DMS53 (cell line): ENCODE measurements at places on chromosomes 16 and 17.

DNA sequence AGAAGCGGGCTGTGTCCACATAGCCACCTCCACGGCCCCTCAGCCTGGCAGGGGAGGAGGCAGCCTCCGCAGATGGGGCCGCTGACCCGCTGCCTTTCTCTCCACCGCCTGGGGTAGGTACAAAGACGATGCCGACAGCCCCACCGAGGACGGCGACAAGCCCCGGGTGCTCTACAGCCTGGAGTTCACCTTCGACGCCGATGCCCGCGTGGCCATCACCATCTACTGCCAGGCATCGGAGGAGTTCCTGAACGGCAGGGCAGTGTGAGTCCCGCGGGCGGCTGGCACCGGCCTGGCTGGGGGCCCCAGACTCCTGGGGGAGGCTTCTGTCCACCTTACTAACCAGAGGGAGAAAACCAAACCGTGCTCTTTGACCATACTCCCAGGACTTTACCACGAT is 27.9 kb downstream of the MGRN1 start:
- no peak for DNase-seq

GRCh38 chr16:51239196-51239595 is 88.1 kb upstream of the SALL1 start:
- DNase-seq = no peak

GRCh38 chr16:57341441-57342303 is 16.9 kb upstream of the CCL22 start:
- peak; percentile 61 for DNase-seq

DNA sequence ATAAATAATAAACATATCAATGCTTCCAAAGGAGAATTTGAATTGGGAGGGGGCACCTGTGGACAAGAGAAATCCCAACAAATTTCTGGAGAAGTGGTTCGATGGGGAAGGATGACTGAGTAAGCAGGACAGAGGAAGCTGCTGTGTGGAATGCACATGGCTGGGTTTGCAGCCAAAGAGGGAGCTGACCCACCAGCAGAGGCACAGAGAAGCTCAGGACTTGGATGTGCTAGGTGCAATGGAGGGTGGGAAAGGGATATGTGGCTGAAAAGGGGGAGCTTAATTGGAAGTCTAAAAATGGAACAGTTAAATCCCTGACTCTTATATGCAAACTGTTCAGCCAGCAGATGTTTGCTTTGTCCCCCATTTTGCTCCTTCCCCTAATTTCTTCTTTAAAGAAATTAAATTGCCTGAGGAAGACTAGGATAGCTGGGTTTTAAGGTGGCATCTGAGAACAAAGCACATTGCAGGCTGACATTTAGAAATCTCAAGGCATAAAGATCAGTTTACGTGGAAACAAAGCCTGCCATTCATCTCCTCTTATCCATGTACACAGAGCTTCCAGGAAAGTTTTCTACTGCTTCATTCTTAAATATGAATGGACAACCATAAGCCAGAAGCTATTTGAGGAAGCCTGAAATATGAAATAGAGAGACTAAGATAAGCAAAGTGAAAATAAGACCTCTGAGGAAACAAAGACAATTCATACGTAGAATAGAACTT is 23.0 kb upstream of the TNS4 start:
- no peak for DNase-seq

DNA sequence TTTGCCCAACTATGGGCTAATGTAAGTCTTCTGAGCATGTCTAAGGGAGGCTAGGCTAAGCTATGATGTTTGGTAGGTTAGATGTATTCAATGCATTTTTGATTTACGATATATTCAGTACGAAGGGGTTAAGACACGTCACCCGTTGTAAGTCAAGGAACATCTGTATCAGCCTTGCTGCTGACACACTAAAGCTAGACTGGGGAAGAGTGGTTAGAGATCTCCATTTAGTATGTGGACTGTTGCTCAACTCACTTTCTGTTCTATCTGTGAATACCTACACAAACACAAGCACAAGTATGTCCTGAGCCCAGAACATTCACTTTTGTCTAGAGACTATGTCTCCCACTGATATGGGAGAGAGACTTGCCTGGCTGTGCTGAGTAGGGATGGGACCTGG is 71.5 kb downstream of the VMP1 start:
- no peak for DNase-seq

- DNase-seq = no peak
Observed at GRCh38 chr17:35499548-35499947, 37.9 kb downstream of the SLFN12L start.

DNA sequence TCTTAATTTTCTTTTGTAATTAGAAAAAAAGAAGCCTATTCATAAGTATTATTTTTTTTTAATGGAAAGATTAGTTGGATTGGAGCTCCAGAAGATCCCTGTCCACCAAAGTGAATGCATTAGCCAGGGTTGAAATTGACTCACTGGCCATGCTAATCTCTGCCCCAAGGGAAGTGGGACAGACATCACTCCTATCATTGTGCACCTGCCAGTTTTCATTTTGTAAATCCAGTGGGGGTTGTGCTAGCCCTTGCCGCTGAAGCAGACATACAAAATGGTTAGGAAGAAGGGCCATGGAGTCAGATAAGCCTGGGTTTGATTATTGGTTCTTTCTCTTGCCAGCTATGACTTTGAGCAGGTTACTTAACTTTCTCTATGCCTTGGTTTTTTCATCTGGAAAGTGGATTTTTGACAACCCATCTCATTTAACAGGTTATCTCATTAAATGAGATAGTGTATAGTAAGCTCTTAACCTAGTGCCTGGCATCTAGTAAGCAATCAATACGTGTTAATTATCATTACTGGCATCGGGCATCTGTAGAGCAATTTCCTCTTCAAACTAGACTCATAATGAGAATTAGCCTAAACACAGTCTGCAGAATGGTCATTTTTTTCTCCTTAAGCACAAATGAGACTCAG is 216.9 kb downstream of the IRX3 start:
- no peak for DNase-seq

DNA sequence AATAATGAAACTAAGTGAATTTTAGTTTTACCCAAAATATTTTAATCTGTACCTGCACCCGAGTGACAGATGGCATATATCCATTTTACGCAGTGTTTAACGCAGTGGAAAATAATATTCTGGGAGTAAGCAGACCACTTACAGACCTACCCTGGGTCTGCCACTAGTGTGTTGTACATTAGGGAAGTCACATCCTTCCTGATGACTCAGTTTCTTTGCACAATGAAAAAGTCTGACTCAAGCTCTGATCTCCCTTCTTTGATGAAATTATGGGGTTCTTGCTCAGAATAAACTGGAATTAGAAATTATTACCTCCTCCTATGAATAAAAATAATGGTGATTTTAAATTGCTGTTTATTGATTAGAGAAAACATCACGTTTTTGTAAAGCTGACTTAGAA is 123.2 kb upstream of the AXIN2 start:
- DNase-seq = no peak

DNA sequence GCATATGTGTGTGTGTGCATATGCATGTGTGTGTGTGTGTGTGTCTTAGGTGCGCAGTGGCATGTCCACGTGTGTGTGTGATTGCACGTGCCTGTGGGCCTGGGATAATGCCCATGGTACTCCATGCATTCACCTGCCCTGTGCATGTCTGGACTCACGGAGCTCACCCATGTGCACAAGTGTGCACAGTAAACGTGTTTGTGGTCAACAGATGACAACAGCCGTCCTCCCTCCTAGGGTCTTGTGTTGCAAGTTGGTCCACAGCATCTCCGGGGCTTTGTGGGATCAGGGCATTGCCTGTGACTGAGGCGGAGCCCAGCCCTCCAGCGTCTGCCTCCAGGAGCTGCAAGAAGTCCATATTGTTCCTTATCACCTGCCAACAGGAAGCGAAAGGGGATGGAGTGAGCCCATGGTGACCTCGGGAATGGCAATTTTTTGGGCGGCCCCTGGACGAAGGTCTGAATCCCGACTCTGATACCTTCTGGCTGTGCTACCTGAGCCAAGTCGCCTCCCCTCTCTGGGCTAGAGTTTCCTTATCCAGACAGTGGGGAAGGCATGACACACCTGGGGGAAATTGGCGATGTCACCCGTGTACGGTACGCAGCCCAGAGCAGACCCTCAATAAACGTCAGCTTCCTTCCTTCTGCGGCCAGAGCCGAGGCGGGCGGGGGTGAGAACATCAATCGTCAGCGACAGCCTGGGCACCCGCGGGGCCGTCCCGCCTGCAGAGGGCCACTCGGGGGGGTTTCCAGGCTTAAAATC is 47.6 kb downstream of the IL21R start:
- peak; percentile 12 for DNase-seq

DNA sequence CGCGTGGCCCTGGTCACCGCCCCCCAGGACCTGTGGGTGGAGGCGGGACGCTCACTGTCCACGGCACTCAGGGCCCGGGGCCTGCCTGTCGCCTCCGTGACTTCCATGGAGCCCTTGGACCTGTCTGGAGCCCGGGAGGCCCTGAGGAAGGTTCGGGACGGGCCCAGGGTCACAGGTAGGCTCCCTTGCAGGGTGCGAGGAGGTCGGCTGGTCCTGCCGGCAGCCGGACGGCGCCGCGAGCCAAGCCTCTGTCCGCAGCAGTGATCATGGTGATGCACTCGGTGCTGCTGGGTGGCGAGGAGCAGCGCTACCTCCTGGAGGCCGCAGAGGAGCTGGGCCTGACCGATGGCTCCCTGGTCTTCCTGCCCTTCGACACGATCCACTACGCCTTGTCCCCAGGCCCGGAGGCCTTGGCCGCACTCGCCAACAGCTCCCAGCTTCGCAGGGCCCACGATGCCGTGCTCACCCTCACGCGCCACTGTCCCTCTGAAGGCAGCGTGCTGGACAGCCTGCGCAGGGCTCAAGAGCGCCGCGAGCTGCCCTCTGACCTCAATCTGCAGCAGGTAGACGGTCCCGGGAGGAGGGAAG is 1.3 kb downstream of the GUCY2D start:
- DNase-seq = no peak

DNA sequence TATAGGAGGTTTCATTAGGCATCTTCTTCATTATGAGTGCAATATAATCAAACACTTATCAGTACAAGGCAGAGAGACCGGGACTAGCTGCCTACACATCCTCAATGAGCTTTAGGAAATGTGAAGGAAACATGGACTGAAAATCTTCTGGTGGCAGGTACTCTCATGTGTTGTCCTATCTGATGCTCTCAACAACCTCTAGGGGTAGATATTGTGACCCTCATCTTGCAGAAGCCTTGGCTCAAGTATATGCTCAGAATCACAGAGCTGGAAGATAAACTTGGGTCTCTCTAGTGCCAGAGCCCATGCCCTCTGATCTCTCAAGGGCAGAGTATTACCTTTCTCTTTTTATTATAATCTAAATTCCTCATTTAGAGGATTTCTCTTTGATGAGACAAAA is 181.6 kb upstream of the C17orf78 start:
- DNase-seq = no peak

GRCh38 chr16:17491140-17491662 is 20.4 kb upstream of the XYLT1 start:
- no peak for DNase-seq

DNA sequence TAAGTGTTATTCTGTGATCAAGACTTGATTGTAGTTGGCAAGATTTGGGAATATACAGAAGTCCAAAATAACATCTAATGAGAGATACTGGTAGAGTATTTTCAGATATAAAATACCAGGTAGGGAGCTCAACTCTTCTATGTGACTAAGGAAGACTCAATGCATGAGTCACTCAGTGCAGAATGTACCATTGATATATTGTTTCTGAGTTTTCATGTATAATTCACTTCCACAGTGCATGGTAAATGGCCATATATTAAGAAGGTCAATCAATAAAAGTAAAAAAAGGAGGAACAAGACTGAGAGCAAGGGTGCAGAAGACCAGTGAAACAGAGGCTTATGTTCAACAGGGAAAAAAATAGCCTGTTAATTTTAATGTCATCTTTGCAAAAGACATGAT is 1387.9 kb downstream of the CDH8 start:
- no peak for DNase-seq

DNA sequence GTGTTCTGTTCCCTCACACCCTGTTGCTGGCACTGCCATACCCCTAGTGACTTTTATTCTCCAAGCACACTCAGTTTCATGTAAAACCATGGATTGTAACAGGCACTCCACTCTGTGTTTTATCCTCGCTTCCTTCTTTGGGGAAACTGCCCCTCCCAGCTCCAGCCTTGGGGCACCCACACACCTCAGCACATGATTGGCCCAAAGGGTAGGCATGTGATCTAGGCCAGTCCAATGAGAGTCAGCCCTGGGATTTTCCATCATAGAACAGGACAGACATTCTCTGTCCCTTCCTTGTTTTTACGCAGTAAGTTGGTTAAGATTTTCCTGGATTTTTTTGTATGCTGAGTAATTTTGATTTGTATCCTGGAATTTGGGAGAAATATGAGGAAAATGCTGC is 115.4 kb downstream of the C16orf95 start:
- DNase-seq = no peak

GRCh38 chr17:76147211-76148014 is 6.4 kb upstream of the FOXJ1 start:
- DNase-seq = peak; percentile 72

GRCh38 chr17:77721846-77722160 is 236.7 kb upstream of the TNRC6C start:
- DNase-seq = no peak

DNA sequence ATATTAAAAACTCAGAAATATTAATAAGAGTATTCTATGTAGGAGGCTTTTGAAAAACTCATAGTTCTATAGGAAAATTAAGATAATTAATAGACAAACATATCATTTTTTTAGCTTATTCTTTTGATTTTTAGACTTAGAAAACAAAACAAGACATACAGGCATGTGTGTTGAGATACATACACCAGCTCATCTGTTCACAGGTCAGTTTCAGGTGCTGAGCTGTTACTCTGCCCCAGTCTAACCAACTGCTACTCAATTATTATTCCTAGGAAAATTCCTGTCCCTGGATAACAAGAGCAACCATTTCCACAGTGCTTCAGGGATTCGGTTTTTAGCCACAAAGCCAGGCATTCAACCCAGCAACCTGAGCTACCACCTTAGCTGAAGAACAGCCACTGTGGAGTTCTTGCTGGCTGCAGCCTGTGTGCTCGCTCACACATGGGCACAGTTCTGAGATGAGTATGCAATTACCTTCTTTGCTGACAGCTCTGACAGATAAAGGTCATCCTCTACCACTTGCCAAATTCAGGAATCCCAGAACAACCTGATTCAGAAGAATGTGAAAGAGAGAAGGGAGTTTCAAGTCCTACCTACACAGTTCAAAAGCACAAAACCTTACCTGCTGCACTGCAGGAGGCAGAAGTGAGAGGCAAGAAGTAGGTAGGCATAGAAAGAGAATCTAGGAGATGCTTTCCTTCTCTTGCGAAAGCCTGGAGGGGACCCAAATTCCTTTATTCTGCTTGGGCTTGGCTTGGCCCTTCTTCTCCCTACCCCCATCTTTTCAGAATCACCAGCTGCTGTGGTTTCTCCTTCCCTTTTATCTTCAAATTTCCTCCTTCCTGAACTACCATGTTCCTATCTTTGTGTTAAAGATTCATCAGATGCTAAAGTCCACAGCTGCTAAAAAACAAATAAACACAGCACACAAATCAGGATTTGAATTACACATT is 62.7 kb downstream of the TEX2 start:
- peak; percentile 34 for DNase-seq

GRCh38 chr17:76660656-76661042 is 17.1 kb upstream of the ST6GALNAC1 start:
- DNase-seq = no peak
